ENCODE measurements at places on chromosomes 2 and 18.

DNA sequence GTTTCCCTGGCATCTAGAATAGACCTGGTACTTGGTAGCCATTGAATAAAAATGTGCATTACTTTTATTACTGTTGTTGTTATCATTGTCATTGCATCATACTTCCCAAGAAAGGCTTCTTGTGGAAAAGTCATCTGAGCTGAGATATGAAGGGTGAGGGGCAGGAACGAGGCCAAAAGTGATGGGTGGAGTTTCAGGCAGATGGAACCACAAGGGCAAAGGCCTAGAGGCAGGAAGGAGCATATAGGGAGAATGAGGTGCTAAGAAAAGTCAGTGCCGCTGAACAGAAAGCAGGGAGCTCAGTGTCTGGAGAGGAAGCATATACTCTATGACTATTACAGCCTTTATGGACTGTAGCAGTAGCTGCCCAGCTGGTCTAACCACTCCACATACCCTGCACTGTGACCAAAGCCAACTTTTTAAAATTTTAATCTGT lies 219.3 kb downstream of the SPP2 start:
- DNase-seq: no peak

DNA sequence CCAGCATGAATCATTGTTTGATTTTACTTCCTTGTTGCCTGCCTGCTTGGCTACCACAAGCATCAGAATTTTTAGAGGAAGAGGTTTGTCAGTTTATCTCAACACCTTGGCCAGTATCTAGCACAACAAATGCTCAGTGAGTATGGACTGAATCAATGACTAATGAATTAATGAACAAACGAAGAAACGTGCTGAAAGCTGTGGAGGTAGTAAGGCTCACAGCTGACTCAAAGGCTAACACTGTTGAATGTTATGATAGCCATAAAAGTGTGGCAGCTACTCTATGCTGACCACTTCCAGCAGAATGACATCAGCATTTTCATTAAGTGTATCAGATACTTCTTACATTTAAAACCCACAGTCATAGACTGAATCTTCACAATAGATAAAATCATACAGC lies 543.4 kb downstream of the IRS1 start:
- DNase-seq: no peak

GRCh38 chr2:222933458-222933857 lies 72.6 kb downstream of the ACSL3 start:
- no peak for DNase-seq

- DNase-seq: no peak
Measured at GRCh38 chr18:5584746-5585417, 41.1 kb upstream of the EPB41L3 start.

GRCh38 chr18:1846640-1847039 lies 724.7 kb downstream of the METTL4 start:
- no peak for DNase-seq

- DNase-seq: no peak
Measured at GRCh38 chr2:189231719-189232323, 52.3 kb upstream of the COL5A2 start.

DNA sequence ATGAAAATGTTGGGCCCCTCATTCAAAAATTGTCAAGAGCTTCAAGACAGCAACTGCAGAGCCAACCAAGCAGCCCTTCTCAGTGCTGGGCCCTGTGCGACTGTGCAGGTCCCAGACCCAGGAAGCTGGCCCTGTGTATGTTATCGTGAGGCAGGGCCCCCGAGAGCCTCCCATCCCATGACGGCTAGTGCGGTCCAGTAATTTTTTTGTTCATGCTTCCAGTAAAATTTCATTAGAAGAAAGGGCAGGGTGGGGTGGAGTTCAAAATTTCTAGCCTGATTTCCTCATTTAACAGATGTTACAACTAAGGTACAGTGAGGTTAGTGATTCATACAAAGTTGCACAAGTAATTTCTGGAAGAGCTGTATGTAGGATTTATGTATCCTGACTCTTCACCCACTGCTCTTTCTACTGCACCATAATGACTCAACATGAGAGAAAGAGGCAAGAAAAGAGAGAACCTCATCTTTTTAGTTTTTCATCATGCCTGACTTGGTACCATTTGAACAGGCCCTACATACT lies 105.5 kb downstream of the ZEB2 start:
- no peak for DNase-seq

DNA sequence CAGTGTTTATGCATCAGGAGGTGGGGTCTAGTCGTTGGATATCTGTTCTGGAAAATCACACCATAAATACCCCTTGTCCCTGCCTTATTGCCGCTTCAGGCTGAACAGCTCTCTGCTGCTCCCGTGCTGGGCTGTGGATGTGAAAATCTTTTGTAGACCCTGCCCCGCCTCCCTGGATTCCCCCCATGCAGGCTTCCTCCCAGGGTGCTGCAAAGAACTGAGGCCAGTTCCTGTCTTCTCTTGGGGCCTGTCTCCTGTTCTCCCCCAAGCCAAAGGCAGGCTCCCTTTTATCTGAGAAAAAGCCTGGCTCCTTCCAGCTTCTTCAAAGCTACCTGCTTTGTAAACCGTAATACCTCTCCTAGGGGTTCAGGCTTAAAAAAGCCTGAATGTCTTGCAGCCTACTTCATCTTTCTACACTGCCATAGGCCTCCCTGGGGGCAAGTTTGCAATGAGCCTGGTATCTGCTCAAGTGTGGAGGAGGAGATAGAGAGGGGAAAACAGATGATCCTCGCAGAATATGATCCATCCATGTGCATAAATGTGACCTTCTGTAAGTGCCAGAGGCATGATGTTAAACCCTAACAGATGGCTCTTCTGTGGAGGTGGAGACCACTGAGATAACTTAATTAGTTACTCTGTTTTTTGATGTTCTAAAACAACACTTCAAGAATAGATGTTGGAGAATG lies 55.3 kb downstream of the VWA3B start:
- no peak for DNase-seq

DNA sequence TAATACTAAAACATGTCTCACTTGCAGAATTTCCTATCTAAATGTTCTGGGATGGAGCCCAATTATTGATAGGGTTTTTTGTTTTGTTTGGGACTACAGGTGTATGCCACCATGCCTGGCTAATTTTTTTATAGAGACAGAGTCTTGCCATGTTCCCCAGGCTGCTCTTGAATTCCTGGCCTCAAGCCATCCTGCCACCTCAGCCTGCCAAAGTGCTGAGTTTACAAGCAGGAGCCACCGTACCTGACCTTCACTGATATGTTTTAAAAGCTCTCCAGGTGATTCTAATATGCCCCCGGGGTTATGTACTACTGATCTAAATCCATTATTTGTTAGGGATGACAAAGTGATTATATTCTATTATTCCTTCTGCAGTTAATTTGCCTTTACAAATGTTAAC lies 2.2 kb downstream of the ELAC1 start:
- no peak for DNase-seq

DNA sequence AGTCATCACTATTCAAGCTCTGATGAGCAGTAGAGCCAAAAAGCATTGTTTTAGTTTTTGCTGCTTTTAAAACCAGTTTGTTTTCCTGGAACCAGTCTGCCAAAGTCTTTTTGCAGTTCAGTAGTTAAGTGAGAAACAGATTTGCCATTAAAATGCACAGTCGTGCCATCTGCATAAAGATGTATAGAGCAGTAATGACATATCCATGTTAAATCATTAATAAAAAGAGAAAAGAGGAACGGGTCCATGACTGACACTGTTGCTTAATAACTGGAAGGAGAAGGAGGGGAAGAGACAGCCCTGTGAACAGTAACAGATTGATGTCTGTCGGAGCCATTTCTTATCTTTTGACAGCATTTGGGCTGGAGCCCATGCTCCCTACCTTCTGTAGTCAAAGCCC lies 704.6 kb downstream of the SATB2 start:
- DNase-seq: no peak

All from HS-27A (cell line).